NCI-H1417 treated with DMSO at 0.1 percent for 48 hours (cell line): ENCODE measurements at places on chromosomes 13 and 19.
A peak's percentile ranks its signal among the peaks of the same experiment; 100 is the strongest.

- DNase-seq, result no peak
These were observed 721.9 kb upstream of the SLC10A2 start for GRCh38 chr13:103788061-103788652.

GRCh38 chr13:22454586-22454985 lies 726.2 kb upstream of the SGCG start:
- no peak for DNase-seq

- no peak for DNase-seq
These were observed 8.3 kb upstream of the CRX start for GRCh38 chr19:47813304-47813994.

GRCh38 chr13:50589651-50590054 lies 253.8 kb downstream of the DLEU7 start:
- DNase-seq, result no peak

DNA sequence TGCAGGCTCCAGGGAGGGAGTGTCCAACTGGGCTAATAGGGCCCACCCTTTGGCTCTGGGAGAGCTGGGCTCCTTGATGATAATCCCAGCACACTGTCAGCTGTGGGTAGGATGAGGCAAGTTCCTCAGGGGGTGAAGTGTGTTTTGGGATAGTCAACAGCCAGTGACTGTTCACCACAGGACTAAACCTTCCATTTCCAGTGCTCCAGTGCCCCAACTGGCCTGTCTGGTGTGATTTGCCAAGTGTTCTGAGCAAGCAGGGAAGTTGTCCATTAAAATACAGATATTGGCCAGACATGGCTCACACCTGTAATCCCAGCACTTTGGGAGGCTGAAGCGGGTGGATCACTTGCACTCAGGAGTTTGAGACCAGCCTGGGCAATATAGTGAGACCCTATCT lies 150.9 kb downstream of the TM9SF2 start:
- no peak for DNase-seq

GRCh38 chr13:35818633-35819067 lies 312.5 kb downstream of the DCLK1 start:
- peak; percentile 8 for DNase-seq

- no peak for DNase-seq
These were observed 1899.8 kb downstream of the PCDH9 start for GRCh38 chr13:65330287-65330686.

- no peak for DNase-seq
These were observed 18.7 kb downstream of the MIPEP start for GRCh38 chr13:23870356-23871140.

DNA sequence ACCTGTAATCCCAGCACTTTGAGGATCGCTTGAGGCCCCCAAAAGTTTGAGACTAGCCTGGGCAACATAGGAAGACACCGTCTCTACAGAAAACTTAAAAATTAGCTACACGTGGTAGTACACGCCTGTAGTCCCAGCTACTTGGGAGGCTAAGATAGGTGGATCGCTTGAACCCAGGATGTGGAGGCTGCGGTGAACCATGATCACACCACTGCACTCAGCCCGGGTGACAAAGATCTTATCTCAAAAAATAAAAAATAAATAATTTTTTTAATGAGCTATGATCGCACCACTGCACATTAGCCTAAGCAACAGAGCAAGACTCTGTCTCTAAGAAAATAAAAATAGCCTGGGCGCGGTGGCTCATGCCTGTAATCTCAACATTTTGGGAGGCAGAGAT lies 6.6 kb downstream of the RCBTB2 start:
- DNase-seq, result no peak

DNA sequence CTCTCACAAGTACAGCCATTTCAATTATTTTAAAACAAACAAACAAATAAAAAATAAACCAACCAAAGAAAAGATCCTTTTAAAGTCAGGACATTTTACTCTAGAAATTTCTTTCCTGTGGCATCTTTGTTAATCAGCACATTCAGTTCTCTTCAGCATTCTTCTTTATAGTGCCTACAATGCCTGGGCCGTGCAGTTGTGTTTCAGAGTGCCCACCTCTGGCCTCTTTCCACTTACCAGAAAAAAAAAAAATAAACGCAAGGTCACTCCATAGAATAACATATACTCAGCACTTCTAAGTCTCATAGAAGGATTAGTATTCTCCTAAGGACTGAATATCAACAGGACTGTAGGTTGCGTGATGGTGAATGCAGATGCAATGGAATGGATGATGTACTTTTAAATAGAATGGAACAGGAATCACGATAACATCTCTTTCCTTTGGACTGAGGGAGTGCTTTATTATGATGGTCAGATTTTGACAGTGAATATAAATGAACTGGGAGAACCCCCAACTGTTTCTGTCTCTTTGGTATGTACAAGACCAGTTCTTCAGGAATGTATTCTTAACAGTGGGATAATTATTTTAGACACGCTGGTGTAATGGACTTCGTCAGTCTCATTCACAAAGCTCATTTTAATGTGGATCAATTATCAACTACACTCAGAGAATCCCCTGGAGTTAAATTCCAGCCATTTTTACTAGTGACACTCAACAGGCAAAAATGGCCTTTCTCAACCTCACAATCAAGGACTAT lies 125.0 kb upstream of the NBEA start:
- no peak for DNase-seq

DNA sequence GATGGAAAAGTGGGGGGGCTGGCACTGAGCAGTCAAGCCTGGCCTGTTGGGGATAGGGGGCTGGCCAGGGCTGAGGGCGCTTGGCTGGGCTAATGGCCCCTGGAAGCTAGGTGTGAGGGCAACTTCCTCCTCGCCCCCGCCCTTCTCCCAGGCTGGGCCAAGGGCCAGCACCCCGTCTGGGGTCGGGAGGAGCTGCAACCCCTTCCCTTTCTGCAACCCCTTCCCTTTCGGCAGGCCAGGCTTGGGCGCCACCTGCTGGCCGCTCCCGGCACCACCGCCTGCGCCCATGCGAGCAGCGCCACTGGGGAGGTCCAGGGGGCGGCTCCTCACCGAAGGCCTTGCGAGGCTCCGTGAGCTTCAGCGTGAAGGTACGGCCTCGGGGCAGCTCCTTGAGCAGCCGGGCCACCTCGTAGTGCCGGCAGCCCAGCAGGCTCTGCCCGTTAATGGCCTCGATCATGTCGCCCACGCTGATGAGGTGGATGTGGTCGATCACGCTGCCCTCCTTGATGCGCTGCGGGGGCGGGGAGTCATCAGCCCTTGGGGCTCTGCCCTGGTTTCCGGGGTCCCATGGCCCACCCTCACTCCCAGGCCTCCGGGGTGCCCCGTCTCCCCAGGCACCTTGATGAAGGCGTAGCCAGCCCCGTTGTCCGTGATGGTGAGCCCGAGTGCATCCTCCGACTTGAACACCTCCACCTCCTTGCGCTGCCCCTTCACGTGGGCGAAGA lies 5.0 kb upstream of the PTGER1 start:
- DNase-seq, result no peak

- DNase-seq, result no peak
These were observed 85.7 kb upstream of the SERP2 start for GRCh38 chr13:44287958-44288357.

DNA sequence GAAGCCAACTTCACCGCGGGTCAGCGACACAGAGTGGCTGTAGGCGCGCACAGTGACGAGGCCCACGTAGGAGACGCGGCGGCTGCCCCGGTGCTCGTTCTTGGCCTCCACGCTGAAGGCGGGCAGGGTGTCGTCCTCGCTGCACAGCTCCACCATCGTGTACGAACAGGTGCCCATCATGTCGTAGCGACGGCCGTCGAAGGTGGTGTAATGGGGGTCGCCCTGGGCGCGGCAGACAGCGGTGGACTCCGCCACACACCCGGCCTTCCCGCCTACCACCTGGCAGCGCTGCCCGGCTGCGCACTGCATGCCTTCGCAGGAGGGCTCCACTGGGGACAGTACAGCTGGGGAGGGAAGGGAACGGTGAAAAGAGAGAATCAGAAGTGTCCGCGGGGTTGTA lies 10.0 kb downstream of the FCGBP start:
- DNase-seq, result no peak
